Kidney (tissue), 22 donors: ENCODE measurements at places on chromosomes 4 and X.

GRCh38 chr4:65865489-65865888 is 195.2 kb upstream of the EPHA5 start:
- DNase-seq = no peak

DNA sequence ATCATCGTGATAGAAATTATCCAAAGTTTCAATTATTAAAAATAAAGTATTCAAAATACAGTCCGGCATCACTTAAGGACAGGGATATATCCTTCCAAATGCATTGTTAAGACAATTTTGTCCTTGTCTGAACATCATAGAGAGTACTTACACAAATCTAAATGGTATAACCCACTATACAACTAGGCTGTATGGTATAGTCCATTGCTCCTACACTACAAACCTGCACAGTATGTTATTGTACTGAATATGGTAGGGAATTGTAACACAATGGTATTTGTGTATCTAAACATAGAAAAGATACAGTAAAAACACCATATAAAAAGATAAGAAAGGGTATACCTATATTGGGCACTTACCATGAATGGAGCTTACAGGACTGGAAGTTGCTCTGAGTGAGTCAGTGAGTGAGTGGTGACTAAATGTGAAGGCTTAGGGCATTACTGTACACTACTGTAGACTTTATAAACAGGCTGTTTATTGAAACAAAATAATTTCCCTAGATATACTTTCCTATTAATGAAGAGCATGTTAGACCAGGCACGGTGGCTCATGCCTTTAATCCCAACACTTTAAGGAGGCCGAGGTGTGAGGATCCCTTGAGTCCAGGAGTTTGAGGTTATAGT is 44.8 kb upstream of the PTPN13 start:
- DNase-seq = no peak

DNA sequence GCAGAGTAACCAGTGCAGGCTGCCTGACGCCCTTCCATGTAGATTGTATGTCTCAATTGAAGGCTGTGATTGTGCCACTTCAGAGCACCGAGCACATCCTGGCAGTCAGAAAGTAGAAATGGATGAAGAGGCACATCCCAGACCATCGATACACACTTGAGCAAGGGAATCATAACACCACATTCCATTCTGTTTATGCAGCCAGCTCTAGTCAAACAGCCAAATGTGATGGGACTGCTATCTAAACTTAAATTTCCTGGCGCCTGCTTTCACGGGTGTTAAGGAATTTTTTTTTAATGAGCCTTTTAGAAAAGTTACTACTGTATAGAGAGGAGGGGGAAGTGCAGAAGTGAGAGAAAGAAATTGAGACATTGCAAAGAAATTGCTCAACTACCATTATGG is 84.4 kb downstream of the PPARGC1A start:
- no peak for DNase-seq

DNA sequence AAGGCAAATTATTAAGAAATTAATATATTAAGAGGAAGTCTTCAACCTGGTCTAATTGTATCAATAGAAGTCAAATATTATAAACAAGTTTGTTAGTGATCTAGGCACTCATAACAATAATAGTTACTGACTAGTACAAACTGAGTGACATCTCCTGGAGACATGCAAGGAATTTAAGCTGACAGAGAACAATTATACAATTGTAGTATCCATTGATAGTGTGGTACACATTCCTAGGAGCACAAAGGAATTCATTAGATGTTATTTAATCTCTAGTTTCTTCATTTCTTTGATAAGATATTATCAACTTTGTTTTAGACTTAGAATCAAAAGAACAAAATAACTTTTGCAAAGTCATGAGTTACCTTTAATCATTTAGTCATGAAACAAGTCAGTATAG is 1048.6 kb downstream of the PCDH7 start:
- DNase-seq = no peak

GRCh38 chr4:967113-968104 is 6.0 kb downstream of the DGKQ start:
- peak; percentile 49 for DNase-seq

DNA sequence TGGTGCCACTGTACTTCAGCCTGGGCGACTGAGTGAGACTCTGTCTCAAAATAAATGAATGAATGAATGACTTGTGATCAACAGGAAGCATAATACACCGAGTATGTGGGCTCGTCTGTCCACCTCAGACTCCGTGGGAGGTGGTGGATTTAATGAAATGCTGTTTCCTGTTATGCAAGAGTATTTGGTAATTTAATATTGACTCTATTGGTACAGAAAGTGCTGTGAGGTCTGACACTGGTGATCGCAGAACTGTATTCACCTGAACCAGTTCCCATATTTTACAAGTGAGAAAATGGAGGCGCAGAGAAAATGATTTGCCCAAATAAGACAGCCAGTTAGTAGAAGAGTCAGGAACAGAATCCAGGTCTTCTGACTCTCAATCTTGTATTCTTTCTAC is 423.3 kb downstream of the RAPGEF2 start:
- no peak for DNase-seq

- no peak for DNase-seq
These were observed 38.1 kb upstream of the CXorf38 start for GRCh38 chrX:40685362-40685918.

- DNase-seq = no peak
These were observed 277.2 kb upstream of the UGT8 start for GRCh38 chr4:114321366-114321765.

DNA sequence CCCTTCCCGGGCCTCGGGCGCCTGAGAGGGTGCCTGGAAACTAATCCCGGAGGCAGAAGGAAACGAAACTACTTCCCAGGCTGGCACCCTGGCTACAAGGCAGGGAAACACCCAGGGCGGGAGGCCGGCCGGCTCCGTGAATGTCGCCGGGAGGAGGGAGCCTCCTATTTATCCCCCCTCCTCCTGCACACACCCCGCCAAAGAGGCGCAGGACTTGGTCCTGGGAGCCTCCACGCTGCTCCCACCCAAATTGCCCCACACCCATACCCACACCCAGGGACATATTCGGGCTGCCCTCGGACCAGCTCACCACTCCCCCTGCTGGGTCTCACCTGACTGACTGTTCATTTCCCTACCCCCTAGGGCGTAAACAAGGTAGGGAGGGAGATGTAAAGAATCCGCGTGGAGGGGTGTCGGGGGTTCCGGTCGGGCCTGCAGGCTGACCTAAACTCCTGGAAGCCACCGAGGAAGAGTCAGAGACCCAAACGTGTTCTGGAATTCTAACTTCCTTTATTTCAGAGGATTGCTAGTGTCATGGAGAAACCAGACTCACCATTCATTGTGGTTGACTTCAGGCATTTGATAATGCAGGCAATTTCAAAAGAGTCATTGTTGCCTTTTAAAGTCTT is at the start of gene BTC:
Gene BTC (minus strand): TSS at position 142 of the 629 bp plus-strand sequence. CDS start 198 bp downstream, outside the sequence.
- peak; percentile 76 for DNase-seq

DNA sequence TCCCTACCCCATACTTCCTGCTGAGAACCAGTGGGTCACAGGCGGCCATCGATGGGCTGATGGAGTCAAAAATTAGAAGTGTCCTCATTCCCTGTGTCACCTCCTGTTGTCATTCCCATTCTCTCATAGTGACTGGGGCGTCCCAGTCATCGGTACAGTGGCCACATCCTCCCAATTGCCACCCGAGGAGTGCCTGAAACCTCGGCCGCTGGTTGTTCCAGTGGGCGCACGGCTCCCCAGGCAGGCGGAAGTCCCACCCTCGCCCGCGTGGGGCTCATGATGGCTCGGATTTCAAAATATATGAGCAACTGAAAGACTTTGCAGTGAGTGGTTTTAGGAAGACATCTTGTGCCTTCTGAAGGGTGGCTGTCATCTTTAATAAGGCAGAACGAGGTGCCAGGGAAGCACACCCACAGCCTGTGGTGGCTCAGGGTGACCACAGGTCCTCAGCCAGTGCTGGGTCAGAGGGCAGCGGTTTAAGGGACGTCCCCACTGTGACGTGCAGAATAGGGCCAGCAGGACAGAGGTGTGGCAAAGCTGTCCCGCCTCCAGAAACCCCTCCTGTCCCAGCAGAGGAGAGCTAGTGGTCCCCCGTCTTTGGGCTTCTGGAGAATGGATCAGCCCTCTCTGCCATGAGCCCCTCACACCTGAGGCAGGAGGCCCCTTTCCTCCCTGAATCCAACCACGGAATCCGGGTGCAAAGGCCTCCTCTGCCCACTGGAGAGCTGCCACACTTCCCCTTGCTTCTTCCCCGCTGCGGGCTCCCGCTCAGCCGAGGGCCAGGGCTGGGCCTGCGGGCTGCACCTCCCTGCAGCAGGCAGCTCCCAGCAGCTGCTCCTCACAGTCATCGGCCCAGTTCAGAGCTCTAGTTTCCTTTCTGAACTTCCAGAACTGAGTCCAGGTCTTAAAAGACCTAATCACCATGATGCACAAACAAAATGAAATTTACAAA is 90.4 kb downstream of the ABLIM2 start:
- peak; percentile 34 for DNase-seq

DNA sequence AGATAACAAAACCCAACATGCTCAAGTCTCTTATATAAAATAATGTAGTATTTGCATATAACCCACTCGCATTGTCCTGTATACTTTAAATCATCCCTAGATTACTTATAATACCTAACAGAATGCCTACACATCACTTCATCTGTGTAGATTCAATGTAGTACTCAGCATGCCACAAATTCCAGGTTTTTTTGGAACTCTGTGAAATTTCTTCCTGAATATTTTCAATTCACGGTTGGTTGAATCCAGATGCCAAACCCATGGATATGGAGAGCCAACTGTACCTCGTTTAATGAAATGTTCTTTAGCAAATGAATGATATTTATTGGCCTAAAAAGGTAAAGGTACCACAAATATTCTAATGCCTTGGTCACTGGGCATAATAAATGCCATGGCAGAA is 24.8 kb downstream of the CCNI start:
- DNase-seq = no peak

- DNase-seq = no peak
These were observed 109.8 kb downstream of the AMMECR1 start for GRCh38 chrX:110208092-110208491.

DNA sequence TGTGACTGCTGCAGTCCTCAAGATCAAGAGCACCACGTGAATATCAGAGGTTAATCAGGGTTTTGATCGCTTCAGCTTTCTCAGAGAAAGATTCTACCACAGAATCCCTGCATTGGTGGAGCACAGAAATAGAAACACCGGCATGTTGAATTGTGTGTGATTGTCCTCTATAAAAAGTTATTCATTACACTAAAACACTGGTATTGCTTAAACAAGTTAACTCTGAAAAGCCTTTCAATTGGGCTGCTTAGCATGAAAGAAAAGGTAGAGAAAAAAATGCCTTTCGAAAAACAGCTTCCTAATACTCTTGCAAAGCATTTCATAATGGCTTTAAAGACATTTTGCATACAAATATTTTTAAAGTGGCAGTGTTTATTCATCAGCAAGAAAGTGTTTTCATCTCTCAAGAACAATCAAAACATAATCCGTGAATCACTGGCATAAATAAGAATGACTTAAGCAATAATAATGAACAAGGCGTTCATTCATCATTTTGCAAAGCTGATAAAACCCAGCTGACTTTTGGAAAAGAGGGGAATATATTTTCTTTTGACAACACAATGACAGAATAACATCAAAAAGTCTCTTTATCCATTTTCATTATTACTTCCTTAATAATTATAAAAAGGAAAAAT is 61.1 kb downstream of the HELT start:
- no peak for DNase-seq

GRCh38 chrX:8668813-8669212 is 63.1 kb downstream of the ANOS1 start:
- peak; percentile 19 for DNase-seq

- no peak for DNase-seq
These were observed 8.2 kb downstream of the PRRG3 start for GRCh38 chrX:151703487-151703886.

GRCh38 chrX:53930515-53931380 is 113.5 kb downstream of the PHF8 start:
- no peak for DNase-seq

DNA sequence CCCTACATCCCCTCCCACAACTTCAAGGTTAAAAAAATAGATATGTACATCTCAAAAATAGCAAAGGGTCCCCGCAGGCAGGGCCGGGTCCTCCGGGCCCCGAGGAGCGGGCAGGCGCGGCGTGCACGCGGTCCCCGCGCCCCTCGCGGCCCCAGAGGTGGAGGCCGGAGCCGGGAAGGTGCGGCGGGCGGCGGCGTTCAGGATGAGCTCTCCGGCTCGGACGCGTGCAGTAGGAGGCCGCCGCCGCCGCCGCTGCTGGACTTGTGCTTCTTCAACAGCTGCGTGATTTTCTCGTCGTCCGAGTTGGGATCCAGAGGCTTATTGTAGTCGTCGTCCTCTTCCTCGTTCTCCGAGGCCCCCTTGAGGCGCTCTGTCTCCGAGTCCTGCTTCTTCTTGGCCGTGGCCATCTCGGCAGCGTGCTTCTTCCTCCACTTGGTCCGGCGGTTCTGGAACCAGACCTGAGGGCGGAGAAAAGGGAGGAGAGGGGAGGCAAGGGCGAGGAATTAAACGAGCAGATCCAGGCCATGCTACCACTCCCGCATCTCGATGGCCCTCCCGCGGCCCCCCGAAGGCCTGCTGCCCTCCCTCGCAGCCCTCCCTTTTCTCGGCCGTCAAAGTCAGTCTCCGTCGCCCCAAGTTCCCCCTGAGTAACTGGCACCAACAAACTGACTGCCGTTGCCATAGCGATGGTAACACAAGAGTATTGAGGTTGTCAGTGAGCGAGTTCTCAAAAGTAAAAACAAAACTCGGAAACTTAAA is 5.8 kb downstream of the NKX6-1 start:
- DNase-seq = peak; percentile 88

DNA sequence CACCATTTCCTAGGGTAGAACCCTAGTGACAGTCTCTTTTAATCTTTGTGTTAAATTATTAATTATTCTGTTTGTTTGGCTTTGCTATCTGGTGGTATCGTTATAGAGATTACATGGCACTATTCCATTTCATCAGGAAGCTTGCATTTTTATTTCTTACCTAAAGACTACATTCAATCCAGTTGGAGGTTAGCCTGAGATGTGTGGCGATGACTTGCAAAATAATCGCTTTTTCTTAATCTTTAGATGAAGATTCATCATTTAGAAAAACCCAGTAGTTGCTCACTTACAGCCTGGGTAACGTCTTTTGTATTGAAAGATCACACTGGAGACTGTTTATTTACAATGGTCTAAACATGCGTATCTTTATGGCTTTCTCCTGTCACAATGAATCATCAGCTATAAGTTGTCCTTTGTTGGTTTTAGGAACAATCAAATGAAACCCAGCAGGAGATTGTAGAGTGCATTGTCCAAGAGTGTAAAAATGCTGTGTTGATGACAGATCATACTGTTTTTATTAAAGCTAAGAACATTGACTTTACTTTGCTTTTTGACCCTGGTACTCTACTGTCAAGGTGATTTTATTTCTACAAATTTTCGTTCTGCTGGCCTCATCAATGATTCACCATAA is 281.7 kb upstream of the PITX2 start:
- no peak for DNase-seq
